Stimulated activated CD8-positive, alpha-beta memory T cell treated with anti-CD3 and anti-CD28 coated beads, Interleukin-2, amount 100 ng/mL, for 1 hour (primary cell): ENCODE measurements at places on chromosomes 12 and 14.

GRCh38 chr12:107064243-107064642, 29.1 kb downstream of the CRY1 start:
- DNase-seq, result no peak

DNA sequence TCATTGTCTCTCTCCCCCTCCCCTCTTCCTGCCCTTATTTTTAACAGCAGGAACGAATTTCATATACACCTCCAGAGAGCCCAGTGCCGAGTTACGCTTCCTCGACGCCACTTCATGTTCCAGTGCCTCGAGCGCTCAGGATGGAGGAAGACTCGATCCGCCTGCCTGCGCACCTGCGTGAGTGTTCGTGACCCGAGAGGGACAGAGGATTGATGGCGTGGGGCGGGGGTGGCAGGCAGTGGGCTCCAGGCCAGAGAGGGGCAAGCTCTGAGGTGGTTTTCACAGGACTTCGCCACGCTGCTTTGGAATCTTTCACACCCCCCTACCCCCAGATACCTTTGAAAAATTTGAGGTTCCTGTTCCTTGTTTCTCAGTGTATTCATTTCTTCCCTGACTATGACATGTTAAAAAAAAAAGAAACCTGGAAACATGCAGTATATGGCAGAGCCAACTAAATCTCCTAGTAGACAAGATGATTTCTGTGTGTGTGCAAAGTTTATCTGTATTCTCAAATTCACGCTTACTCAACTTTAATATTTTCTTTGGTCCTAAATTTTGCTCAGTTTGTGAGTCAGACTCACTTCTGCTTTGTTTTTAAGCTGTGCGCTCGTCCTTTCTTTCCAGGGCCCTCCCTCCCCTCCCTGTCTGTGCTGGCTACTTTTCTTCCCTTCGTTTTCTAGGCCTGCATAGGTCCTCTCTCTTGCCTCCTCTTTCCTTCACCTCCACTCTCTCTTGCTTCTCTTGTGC, 103.1 kb downstream of the ETV6 start:
- DNase-seq, result no peak

DNA sequence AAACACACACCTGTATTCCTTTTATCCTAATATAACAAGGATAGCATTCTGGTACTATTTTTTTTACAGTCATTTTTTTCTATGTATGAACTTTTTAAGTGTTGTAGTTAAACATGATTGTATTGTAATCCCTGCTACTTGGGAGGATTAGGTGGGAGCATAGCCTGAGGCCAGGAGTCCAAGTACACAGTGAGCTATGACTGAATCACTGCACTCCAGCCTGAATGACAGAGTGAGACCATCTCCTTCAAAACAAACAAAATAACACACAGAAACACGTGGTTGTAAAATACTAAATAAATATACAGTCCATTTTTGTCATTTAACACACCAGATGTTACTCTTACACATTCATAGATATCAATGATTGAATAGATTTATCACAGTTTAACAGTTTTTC, 56.9 kb downstream of the MAP4K5 start:
- DNase-seq, result no peak

DNA sequence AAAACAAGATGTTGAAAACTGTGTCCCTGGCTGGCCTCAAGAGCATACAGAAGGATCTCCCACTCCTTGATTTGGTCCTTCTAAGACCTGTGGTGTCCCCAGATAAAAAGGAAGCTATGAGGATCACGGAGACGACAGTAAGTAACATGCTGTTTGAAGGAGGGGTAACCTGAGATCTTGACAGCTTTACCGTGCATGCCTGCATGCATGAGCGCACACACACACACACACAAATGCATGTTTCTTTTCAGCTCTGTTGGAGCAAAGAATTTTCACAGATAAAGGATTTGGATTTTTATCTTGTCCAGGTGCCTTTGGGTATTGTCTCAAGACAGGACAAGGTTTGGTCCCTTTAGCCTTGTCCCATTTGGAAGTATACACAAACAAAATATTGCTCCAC, 411.6 kb upstream of the CCDC196 start:
- no peak for DNase-seq

- DNase-seq, result no peak
These were observed 99.3 kb downstream of the SINHCAF start for GRCh38 chr12:31226639-31227038.

- DNase-seq, result no peak
These were observed 77.9 kb downstream of the SPRING1 start for GRCh38 chr12:116659771-116660481.

GRCh38 chr12:40011775-40012129, 94.1 kb downstream of the SLC2A13 start:
- DNase-seq, result no peak

DNA sequence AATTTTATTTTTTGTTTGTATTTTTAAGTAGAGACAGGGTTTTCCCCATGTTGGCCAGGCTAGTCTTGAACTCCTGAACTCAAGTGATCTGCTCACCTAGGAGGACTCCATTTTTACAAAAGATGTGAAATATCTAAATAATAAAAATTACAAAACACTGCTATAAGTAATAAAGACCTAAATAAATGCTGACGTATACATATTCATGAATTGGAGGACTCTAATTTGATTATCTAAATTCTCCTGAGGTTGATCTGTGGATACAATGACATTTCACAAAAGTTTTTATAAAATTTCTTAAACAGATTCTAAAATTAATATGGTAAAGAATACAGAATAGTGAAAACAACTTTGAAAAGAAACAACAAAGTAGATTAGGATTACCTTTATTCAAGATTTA, 1224.0 kb downstream of the SLC16A7 start:
- DNase-seq, result no peak
